ENCODE measurements at places on chromosomes 2 and 18. TPM values are rescaled to one million over a fixed set of nuclear protein-coding genes. Genes with fewer than 3 reads are reported as not detected.

DNAJC5G gene
- total RNA-seq = not detected

CCDC178 gene
- 0.27 TPM for total RNA-seq

IL1RN gene
- 0.46 TPM for total RNA-seq

REG3A gene
- not detected for total RNA-seq

KCTD1 gene
- 17.1 TPM for total RNA-seq

SPDYA gene
- 1.0 TPM for total RNA-seq

SPAG16 gene
- 39.8 TPM for total RNA-seq

TTR gene
- total RNA-seq = not detected

CYBRD1 gene
- 365 TPM for total RNA-seq

MERTK gene
- total RNA-seq = 47.4 TPM

- ATAC-seq = no peak
These were observed 61.7 kb upstream of the RALBP1 start for GRCh38 chr18:9413576-9413975.

- ATAC-seq = no peak
These were observed 1728.3 kb downstream of the SUCLG1 start for GRCh38 chr2:82730811-82731210.

GRCh38 chr18:54948350-54948837, 10.9 kb downstream of the CCDC68 start:
- ATAC-seq = no peak

- ATAC-seq = no peak
These were observed 383.3 kb upstream of the ETAA1 start for GRCh38 chr2:67013821-67014220.

GRCh38 chr2:207676827-207677354, 34.5 kb upstream of the CCNYL1 start:
- no peak for ATAC-seq

DNA sequence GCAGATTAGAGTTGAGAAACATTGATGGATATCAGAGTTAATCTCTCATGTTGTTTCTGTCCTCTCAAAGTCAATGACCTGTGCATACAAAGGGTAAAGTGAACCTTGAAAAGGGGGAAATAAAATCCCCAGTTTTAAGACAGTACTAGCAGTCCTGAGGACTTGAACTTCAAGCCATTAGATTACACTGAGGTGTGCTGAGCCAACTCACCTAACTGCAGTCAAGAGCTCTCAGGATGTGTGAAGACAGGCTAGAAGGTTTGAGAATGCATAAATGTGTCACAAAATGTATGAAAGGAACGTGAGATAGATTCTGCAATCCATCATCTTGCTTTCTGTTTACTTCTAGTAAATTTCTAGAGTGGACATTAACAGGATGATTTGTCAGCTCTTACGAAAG, 35.5 kb downstream of the DOCK10 start:
- ATAC-seq = no peak

DNA sequence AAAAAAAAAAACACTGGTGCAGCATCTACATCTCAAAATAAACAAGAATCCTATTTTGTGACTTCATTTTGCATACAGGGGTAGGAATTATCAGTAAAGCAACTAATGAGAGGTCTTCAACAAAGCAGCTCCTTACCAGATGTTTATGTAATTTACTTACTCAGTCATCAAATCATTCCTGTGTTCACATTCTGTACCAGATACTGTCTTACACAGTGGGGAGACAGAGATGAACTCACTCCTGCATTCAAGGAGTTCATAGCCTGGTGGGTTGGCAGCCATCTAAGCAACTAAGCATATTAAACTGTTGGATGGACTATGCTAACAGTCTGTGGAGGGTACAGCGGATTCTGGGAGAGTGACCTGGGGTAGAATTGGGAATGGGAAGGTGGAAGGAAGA, 169.0 kb downstream of the OSR1 start:
- ATAC-seq = no peak

- no peak for ATAC-seq
These were observed 316.9 kb downstream of the CDH2 start for GRCh38 chr18:27860011-27860410.

DNA sequence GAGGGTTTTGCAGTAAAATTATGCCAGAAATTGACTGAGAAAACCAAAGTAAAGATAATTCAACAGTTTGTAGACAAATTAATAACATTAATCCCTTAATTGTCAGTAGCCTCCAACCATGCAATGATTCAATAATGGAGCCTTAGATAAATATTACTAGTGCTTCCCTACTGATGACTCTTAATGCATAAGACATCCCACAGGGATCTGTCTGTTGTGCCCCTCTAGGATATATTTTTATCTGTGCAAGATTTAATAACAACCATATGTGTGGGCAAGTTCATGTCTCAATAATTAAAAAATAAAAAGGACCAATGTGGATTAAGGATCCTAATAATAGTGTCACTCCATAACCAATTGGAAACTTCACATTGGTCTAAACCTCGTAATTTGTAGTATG, 230.3 kb upstream of the TCF4 start:
- ATAC-seq = no peak

DNA sequence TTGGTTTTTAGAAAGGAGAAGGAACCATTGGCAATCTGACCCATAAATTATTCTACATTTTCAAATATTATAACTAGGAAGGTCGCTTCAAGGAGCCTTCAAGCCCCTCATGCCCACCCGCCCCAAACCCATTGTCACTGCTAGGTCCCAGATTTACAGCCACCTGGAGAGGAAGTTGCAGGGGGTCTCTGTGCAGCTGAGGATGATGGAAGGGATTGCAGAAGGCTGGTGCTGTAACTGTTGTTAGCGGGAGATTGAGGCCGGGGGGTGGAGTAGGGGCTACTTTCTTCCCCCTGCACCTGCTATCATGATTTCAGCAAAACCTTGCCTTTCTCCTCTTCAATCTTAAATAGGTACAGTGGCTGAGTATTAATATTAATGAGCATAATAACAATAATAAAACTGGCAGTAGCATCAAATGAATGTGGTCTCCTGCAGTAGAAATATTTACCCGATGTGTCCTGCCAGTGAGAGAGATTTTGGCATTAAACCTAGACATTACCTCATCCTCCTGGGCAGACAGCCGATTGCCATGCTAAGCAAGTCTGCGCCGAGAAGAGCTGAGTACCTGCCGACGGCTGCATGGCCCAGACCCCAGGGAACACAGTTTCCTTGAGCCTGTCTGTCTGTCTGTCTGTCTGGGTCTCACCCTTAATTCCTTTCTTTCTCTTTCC, 225.4 kb downstream of the FAM210A start:
- ATAC-seq = peak; percentile 85

GRCh38 chr18:22069916-22070315, 99.5 kb upstream of the GATA6 start:
- no peak for ATAC-seq

DNA sequence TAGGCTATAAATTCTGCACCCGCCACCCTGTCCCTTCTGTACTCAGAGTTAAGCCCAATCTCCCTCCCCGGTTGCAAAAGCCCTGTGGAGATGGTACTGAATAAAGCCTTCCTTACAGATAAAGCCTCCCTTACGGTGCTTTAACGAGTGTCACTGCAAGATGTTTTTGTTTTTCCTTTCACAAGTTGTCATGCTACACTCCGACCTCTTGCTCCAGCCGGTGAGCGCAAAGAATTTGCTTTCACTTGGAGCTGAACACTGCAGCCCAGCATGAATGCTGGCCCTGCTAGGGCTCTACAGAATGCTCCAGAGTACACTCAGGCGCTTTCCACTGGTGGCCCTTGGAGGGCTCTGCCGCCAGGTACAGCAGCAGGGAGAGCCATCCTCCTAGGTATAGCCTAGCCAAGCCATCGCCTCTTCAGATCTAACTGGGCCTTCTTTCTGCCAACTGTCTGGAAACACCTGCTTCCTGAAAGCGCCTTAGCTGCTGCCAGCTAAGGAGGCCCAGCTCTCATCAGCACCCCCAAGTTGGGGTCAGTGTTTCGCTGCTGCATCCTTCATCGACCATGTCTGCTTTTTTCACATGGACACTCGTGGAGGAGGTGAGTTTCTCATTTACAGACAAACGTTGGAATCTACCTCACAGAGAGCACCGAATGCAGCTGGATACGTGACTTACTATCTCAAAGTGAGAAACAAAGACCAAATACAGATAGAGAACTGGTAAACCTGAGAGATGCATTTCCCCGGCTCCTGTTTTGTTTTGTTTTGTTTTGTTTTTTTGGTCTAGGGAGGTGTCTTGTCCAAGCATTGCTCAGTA, 13.4 kb upstream of the CREG2 start:
- no peak for ATAC-seq

DNA sequence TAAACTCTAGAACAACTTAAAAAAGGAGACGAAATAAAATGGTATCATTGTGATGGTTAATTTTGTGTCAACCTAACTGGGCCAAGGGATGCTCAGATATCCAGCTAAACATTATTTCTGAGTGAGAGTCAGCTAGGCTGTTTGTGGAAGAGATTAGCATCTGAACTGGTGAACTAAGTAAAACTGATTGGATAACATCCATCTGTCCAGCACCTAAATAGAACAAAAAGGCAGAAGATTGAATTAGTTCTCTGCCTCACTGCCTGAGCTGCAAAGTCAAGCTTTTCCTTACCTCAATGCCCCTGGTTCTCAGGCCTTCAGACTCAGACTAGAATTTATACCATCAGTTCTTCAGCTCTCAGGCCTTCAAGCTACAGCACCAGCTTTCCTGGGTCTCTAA, 30.0 kb downstream of the PPP3R1 start:
- no peak for ATAC-seq

- ATAC-seq = no peak
These were observed 436.3 kb upstream of the CHST9 start for GRCh38 chr18:27621236-27621890.

DNA sequence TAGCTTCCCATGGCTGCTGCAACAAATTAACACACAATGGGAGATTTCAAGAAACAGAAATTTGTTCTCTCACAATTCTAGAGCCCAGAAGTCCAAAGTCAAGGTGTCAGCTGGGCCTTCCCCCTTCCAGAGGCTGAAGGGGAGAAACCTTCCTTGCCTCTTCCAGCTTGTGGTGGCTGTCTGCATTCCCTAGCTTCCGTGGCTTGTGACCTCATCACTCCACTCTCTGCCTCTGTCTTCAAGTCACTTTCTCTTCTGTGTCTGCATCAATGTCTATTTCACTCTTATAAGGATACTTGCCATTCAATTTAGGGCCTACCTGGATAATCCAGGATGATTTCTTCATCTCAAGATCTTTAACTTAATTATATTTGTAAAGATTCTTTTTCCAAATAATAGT, 16.8 kb upstream of the SRBD1 start:
- ATAC-seq = no peak

DNA sequence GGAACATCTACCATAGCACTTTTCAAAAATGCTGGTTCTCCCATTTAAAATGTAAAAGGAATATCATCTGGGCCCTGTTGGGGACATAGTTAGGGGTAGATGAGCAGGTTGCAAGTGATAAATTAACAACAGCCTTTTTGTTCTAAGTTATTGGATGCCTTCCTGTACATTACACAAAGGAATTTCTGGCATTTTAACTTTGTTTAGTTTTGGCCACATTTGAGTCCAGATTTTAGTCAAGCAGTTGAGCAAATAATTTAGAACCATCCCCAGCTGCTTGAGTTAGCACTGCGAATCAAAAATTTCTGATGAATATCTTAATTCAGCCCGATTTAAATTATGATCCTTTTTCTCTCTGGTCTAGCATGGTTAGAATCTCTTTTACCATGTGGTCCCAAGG, 124.4 kb downstream of the TTC27 start:
- no peak for ATAC-seq

- no peak for ATAC-seq
These were observed 17.1 kb downstream of the ATG4B start for GRCh38 chr2:241654551-241654950.

- ATAC-seq = no peak
These were observed 46.4 kb upstream of the ZNG1B start for GRCh38 chr2:113391073-113391472.

GRCh38 chr2:88599527-88599926, 27.7 kb downstream of the EIF2AK3 start:
- no peak for ATAC-seq

- ATAC-seq = no peak
These were observed 351.8 kb upstream of the TFPI start for GRCh38 chr2:187906021-187906420.

GRCh38 chr2:159035790-159036411, 67.5 kb downstream of the TANC1 start:
- ATAC-seq = no peak

- no peak for ATAC-seq
These were observed 238.8 kb upstream of the HDAC4 start for GRCh38 chr2:239639421-239640185.

GRCh38 chr18:63578357-63578958, 8.7 kb upstream of the SERPINB13 start:
- ATAC-seq = no peak

DNA sequence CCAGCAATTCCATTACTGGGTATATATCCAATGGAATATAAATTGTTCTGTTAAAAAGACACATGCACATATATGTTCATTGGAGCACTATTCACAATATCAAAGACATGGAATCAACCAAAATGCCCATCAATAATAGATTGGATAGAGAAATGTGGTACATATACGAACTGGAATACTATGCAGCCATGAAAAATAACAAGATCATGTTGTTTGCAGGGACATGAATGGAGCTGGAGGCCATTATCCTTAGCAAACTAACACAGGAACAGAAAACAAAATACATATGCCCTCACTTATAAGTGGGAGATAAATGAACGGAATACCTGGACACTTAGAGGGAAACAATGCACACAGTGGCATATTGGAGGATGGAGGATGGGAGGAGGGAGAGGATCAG, 355.8 kb downstream of the CCDC85A start:
- no peak for ATAC-seq

DNA sequence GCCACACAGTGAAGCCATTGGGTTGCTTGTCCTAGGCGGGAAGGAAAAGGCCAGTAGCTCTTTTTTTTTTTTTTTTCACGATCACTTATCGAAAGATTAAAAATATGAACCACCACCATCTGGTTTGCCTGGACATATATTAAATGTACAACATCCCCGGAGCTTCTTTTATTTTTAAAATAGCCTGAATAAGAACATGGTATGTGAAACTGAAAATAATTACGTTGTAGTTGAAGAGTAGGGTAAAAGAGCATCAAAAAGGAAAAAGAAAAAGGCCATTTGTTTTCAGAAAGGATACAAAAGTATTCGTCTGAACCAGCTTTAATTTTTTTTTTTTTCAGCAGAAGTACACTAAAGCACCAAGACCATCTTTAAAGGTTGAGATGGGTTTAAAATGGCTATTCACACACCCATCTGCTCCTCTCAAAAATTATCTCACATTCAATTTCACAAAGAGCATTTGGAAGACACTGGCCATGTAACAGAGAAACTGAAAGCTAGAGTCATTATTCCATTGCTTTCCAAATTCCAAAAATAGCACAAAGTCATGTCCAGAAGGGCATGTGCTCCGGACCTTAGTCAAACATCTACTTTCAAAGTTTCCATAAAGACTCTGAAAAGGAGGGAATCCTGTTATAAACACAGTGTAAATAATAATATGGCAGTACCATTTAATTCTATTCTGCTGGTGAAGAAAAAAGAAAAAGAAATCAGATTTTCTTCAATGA, 82.9 kb downstream of the SCN3A start:
- ATAC-seq = no peak

DNA sequence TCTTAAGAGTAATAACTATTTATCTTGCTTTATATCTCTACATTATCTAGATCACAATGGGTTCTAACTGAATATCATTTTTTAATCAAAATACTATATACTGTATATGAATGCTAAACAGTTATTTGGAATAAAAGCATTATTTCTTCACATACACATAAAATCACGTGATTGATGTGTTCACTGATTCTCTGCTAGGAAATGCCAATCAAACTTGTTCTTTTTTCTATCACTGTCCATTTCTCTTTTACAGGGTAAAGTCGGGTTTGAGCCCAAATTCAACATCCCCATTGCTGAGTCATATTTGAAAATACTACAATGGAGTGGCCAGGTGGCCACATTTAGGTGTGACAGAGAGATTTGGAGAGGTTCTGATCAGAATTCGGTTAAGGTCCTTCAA, 1114.0 kb upstream of the PIK3C3 start:
- no peak for ATAC-seq

- no peak for ATAC-seq
These were observed 18.9 kb upstream of the THOC1 start for GRCh38 chr18:286515-287310.

Measured in gastroesophageal sphincter (tissue), 4 donors.